Endodermal cell (in vitro differentiated cells): ENCODE measurements at places on chromosomes 5 and 9. TPM values are rescaled to one million over a fixed set of nuclear protein-coding genes. Genes with fewer than 3 reads are reported as not detected.

- H3K27me3 ChIP-seq = no peaks in the 10 kb centered on the region
- DNase-seq = peak; percentile 52
- no peaks in the 10 kb centered on the region for H3K36me3 ChIP-seq
- H3K4me3 ChIP-seq = no peak overlapping the region
Observed at GRCh38 chr5:107875833-107876232, 205.1 kb upstream of the EFNA5 start.

DNA sequence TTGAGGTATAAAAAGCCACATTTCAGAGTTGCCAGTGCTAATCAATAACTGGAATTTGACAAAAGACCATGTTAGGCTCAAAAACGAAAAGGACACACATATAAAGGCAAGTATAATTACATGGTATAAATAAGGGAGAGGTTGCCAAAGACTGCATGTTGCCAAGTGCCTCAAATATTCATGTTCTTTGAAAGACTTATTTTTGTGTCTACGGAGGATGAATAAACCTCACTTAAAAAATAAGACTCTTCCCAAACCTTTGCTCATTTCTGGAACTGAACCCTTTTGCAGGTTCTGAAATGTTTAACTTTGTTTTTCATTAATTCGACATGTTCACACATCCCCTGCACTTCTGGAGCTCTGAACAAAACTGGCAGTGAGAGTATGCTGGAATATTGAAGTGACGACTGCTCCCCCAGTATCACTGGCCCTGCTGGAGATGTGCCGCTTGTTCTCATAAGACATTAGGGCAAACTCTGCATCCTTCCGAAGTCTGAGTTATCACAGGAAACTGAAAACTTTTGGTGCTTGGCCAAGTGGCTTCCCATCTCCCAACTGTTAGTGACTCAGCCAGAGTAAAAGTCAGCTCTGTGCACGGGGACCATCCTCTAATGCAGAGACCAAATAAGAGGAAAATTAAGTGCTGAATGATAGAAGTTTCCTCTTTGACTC, 336.8 kb downstream of the GLIS3 start:
- no peak for DNase-seq
- H3K36me3 ChIP-seq = no peaks in the 10 kb centered on the region
- no peak overlapping the region for H3K27ac ChIP-seq
- H3K4me3 ChIP-seq = no peak overlapping the region

- no peak overlapping the region for H3K27ac ChIP-seq
- H3K27me3 ChIP-seq = no peaks in the 10 kb centered on the region
- DNase-seq = peak; percentile 78
- no peaks in the 10 kb centered on the region for H3K4me1 ChIP-seq
Observed at GRCh38 chr5:83711982-83712601, 8.6 kb downstream of the HAPLN1 start.

DNA sequence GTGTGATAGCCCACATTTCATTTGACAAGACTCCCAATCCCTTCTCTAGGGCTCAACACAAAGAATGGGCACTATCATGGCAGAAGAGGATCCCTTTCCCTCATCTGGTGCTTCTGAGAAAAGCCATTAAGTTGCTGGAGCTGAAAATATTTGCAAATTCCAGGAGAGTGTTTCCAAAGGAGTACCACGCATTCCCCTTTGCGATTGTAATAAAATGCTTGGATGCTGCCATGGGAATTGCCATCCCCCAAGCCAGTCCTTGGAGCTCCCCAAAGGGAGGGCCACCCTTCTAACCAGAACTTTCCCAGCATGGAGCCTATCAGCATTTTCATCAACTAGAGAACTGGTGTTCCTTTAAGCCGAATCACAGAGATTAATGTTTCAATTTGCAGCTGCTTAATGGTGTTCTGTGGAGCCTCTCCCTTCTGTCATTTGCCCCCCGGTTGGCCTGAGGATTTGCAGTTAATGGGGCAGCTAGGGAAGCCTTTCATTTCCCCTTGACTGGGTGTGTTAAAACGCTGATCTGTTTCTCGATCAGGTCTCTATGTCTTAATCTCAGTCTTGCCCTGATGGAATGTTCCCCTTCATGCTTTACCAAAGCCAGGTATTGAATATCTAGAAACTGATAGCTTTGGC, 133.0 kb downstream of the ENC1 start:
- peak; percentile 64 for DNase-seq
- H3K4me3 ChIP-seq = no peak overlapping the region
- no peak overlapping the region for H3K27ac ChIP-seq

Gene ANKRD31
- total RNA-seq = 0.13 to 0.25 TPM (median 0.14 TPM) in 3 replicates

DNA sequence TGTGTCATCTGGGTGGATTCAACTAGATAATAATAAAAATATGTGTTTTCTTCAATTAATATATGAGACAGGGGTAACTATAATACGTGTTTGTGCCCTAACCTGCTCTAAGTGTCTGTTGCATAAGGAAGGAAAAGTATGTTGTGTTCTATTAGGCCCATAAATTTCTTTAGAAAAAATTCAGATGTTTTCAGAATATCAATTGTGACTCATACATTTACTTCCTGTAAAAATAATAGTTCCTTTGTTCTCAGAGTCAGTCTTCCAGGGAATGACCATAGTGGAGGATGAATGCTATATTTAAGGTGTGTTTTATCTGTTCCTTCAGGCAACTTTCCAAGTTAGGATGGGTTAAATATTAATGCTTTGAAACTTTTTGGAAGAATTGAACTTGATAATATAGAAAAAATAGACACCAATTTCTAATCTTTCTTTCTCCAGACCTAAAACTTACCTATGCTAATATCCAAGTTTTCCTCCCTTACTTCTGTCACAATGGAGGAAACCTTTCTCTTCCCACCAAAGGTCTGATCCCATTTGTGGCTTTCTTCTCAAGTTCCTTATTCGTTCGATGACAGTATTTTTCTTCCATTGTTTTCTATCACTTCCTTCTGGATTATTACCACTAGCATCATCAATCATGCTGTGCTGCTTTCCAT, 49.9 kb downstream of the ISL1 start:
- DNase-seq = no peak
- no peaks in the 10 kb centered on the region for H3K36me3 ChIP-seq
- H3K27me3 ChIP-seq = no peaks in the 10 kb centered on the region
- no peaks in the 10 kb centered on the region for H3K4me1 ChIP-seq
- H3K4me3 ChIP-seq = no peak overlapping the region

DNA sequence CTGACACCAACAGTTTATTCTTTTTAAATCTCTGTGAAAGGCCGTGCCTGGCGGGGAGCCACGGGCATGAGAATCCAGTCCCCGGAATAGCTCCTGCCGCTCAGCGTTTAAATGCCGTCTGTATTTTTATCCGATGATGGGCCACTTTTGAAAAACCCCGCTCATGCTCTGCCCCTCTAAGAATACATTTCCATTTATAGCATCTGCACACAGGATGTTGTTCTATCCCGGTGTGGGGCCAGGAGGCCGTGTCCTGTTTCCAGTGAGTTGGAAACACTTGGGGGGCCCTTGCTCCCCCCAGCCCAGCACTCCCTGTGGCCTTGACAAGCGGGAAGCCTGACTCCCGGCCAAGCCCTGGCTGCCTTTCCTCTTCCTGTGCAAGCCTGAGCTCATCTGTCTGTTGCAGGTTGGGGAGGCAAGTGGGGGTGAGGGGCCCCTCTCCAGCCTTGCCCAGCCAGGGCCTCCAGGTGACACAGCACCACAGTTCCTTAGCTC, 39.0 kb downstream of the ERGIC1 start:
- DNase-seq = no peak
- peak overlapping the region; percentile 26 for H3K27ac ChIP-seq
- no peak overlapping the region for H3K4me3 ChIP-seq
- H3K36me3 ChIP-seq = peaks cover 9% of the 10 kb centered on the region

Gene RNF208
- total RNA-seq = 10.5 and 12.8 TPM in 2 replicates

DNA sequence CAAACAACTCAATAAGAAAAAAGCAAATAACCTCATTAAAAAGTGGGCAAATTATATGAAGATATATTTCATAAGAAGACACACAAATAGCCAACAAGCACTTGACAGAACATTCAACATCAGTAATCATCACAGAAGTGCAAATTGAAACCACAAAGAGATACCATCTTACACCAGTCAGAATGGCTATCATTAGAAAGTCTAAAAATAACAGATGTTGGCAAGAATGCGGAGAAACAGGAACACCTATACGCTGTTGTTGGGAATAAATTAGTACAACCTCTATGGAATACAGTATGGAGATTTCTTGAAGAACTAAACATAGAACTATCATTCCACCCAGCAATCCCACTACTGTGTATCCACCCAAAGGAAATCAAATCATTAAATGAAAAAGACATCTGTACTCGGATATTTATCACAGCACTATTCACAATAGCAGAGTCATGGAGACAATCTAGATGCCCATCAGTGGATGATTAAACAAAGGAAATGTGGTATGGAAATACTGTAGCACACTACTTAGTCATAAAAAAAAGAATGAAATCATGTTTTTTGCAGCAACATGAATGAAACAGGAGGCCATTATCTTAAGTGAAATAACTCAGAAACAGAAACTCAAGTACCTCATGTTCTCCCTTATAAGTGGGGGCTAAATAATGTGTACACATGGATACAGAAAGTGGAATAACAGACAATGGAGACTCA, 106.8 kb upstream of the FST start:
- H3K36me3 ChIP-seq = no peaks in the 10 kb centered on the region
- H3K27ac ChIP-seq = no peak overlapping the region
- no peaks in the 10 kb centered on the region for H3K27me3 ChIP-seq
- H3K4me3 ChIP-seq = no peak overlapping the region
- no peaks in the 10 kb centered on the region for H3K4me1 ChIP-seq

- peaks cover 18% of the 10 kb centered on the region for H3K36me3 ChIP-seq
- no peak overlapping the region for H3K4me3 ChIP-seq
- H3K27ac ChIP-seq = no peak overlapping the region
- H3K27me3 ChIP-seq = no peaks in the 10 kb centered on the region
- no peak for DNase-seq
Observed at GRCh38 chr9:36416890-36417289, 16.8 kb upstream of the RNF38 start.

- no peaks in the 10 kb centered on the region for H3K36me3 ChIP-seq
- no peak overlapping the region for H3K27ac ChIP-seq
- DNase-seq = peak; percentile 47
- H3K4me3 ChIP-seq = peak overlapping the region; percentile 14
- H3K27me3 ChIP-seq = no peaks in the 10 kb centered on the region
Observed at GRCh38 chr5:136087961-136088871, 44.4 kb upstream of the SMAD5 start.

DNA sequence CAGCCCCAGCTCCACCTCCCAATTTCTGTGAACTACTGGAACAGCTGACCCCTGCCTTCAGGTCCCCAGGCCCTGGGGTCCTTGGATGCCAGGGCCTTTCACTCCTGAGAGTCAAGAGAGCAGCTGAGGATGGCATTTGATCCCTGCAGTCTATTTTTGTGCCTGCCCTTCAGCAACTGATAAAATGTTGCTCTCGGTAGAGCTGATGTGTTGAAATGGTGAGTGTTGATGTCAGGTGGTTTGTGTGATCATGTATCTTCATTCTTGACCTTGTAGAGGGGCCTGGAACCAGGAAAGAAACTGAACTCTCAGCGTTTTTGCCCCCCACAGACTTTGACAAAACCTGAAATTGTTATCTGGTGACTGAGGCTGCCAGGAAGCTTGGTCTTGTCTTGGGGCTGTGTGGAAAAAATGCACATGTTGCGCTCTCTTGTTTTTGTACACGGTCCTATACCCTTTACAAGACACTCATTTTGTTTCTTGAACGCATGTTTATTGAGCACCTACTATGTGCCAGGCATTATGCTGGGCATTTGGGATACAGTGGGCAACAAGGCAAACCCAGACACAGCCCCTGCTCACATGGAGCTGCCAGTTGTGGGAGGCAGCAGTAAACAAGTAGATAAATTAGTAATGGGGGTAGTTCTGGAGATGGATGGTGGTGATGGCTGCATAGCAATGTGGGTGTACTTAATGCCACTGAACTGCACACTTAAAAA, 78.3 kb downstream of the PPARGC1B start:
- no peak overlapping the region for H3K27ac ChIP-seq
- DNase-seq = no peak
- H3K4me3 ChIP-seq = no peak overlapping the region
- H3K27me3 ChIP-seq = no peaks in the 10 kb centered on the region
- H3K4me1 ChIP-seq = peaks cover 11% of the 10 kb centered on the region
- no peaks in the 10 kb centered on the region for H3K36me3 ChIP-seq

DNA sequence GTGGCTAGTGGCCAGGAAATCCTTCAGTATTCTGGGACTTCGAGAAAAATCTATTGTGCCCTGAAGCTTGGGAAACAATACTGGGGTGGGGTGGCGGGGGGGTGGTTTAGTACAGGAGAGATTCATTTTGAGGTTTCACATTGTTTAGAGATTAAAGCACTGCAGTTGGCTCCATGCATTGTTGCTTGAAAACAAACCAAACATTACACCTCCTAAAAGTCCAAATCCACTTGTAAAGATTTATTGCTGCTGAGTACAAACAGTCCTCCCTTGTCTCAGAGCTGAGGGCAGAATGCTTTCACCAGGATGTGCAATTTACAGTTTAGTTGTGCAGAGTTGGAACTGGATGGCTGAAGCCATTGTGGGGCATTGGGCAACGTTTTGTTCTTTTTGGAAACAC, 49.4 kb downstream of the GGTA1 start:
- H3K27ac ChIP-seq = no peak overlapping the region
- no peak for DNase-seq
- H3K4me1 ChIP-seq = peaks cover 5% of the 10 kb centered on the region
- H3K4me3 ChIP-seq = no peak overlapping the region

- H3K36me3 ChIP-seq = no peaks in the 10 kb centered on the region
- no peaks in the 10 kb centered on the region for H3K4me1 ChIP-seq
- peak overlapping the region; percentile 70 for H3K27ac ChIP-seq
- DNase-seq = peak; percentile 83
Observed at GRCh38 chr9:98380065-98380681, 124.7 kb upstream of the TBC1D2 start.

GRCh38 chr9:7363777-7364477, 435.7 kb downstream of the DMAC1 start:
- DNase-seq = peak; percentile 73
- H3K27ac ChIP-seq = no peak overlapping the region
- no peaks in the 10 kb centered on the region for H3K36me3 ChIP-seq
- peaks cover 9% of the 10 kb centered on the region for H3K4me1 ChIP-seq
- no peaks in the 10 kb centered on the region for H3K27me3 ChIP-seq
- H3K4me3 ChIP-seq = peak overlapping the region; percentile 50

DNA sequence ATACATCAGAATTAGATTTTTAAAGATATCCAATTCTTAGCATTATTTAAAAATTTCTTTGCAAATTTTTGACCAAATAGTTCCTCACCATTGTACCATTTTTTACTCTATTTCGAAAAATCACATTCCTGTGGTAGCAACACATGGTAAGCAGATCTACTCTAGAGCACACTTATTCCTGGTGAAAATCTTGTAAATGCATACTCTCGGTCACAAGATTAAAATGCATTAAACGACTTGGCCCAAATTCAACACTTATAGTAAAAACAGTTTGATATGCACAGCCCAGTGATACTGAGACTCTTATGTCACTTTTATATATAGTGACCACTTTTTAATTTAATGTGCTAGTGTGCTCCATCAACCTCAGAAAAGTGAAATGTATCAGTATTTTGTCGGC, 208.8 kb upstream of the TARS1 start:
- H3K36me3 ChIP-seq = no peaks in the 10 kb centered on the region
- no peak for DNase-seq

GRCh38 chr5:14720236-14720923, 55.9 kb downstream of the OTULIN start:
- H3K36me3 ChIP-seq = peaks cover 12% of the 10 kb centered on the region
- H3K27ac ChIP-seq = no peak overlapping the region
- no peak overlapping the region for H3K4me3 ChIP-seq
- no peak for DNase-seq
- no peaks in the 10 kb centered on the region for H3K4me1 ChIP-seq

Gene MEIKIN
- total RNA-seq = not detected in 2 replicates

GRCh38 chr5:98474216-98474615, 299.2 kb upstream of the RGMB start:
- no peak overlapping the region for H3K27ac ChIP-seq
- H3K36me3 ChIP-seq = peaks cover 10% of the 10 kb centered on the region
- H3K4me1 ChIP-seq = peaks cover 14% of the 10 kb centered on the region
- no peaks in the 10 kb centered on the region for H3K27me3 ChIP-seq
